ENCODE measurements at places on chromosomes 2 and 18. TPM values are rescaled to one million over a fixed set of nuclear protein-coding genes. Genes with fewer than 3 reads are reported as not detected.

- no peak for DNase-seq
These were observed 2.4 kb upstream of the RBM45 start for GRCh38 chr2:178109813-178110212.

Gene PPP1R7
- 94.9 TPM for polyA plus RNA-seq

GRCh38 chr2:24899361-24899910 lies 20.6 kb downstream of the ADCY3 start:
- DNase-seq: no peak

DNA sequence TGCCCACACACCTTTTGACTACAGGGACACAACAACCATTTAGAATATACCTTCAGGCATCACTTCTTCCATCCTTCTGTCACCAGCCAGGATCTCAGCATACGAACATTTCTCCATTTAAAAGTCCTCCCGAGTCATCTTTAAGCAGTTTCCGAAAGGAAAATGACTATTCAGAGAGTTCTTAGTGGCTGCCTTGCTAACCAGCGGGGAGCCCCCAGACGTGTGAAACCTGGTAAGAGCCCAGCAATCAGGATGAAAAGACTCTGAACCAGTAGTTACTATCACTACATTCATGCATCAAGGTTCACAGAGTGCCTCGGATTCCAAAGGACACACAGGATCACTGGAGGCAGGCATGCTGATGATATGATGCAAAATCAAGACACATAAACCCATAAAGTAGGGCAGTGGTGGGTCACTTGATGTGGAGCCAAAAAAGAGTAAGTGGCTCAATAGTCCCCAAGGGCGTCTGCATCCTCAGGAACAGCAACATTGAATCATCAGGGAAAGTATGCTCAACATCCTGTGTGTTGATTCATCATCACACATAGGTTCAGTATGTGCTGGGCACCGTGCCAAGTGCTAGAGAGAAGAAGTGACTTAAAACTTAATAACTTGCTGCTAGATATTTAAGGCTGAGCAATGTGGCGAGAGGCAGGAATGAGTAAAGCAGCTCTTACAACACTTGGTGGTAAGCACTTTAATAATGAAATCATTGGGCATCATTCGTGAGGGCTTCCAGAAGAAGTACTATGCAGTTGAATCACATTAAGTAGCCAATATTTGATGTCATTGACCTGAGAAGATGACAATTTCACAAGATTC lies 4.4 kb downstream of the CCL20 start:
- DNase-seq: peak; percentile 49

DNA sequence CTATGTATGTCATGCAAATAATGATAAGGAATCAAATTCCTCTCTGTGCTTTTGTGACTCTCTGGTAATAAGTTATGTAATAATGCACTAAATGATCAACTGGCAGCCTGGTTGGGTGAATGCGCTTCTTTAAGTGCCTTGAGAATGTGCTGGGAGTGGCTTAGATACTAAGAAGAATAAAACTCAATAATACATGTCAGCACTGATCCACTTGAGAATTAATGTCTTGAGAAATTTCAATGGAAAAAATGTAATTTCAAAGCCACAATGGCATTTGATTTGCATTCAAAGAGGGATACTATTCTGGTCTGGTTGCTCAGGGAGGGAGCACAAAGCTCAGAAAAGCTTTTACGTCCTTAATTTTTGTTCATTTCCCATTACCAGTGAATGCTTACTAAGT lies 137.7 kb upstream of the MMADHC start:
- DNase-seq: no peak

GRCh38 chr2:238376884-238377391 lies 49.8 kb upstream of the ASB1 start:
- DNase-seq: no peak

- DNase-seq: no peak
These were observed 17.3 kb upstream of the LBH start for GRCh38 chr2:30213907-30214463.

Gene KCNF1
- polyA plus RNA-seq: 0.67 TPM

Gene PFN4
- 2.1 TPM for polyA plus RNA-seq

DNA sequence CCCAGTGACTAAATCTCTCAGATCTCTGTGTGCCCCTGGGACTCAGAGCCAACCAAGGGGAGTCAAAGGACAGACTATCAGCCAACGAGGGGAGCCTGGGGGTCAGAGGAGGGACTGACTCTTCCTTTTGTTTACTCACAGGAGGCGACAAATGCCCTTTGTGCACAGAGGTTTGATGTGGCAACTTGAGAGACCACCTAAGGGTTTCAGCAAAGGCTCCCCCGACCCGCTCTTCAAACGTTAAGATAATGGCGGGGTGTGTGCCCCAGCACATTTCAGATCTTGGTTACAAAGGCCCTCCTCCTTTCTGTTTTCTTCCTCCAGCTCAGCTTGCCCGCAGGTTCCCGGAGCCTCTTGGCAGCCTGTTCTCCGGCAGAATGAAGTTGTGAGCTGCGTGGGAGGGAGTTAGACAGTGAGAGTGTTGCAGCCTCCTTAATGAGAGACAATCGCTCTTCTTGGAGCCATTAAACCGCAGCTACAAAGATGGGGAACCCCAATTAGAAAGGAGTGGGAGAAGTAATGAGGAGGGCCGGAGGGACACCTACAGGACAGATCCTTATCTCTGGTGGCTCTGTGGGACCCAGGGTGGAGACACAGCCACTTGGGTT lies 76.2 kb downstream of the KIAA2012 start:
- DNase-seq: peak; percentile 80

Gene ALK
- polyA plus RNA-seq: not detected

Gene IL1R1
- polyA plus RNA-seq: 24.6 TPM

Gene GRB14
- 71.3 TPM for polyA plus RNA-seq

DNA sequence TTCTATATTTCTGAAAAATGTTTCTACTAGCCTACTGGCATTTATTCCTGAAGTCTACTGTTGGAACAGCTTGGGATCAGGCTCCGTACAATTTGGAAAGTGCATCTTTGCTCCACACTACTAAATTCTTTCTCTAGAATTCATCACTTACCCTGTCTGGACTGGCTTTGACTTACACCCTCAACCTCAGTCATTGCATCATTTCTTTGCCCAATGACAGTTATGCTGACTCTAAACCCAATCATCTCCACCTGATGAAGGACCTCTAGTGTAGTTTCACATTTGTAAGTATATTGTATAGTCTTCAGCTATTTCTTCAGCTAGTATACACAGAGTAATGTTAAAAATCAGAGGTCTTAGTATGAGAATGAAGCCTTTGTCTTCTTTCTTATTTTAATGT lies 359.6 kb upstream of the MC4R start:
- DNase-seq: no peak

DNA sequence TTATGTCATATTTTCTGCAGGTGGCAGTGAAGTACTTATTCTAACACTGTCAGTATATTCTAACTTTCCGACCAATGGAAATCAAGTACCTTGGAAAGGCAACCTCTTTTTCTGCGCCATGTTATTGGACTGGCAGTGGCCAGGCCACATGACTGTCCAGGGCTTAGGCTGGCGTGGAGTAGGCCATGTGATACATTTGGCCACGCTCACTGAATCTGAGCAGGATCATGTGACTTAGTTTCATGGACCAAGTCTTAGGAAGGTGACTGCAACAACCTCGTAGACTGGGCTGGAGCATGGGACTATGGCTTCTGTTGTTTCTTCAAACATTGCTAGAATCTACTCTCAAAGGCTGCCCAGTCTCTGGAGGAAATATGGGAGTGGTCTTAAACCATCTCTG lies 60.4 kb upstream of the HAAO start:
- DNase-seq: no peak

GRCh38 chr2:222714361-222715241 lies 43.1 kb downstream of the MOGAT1 start:
- no peak for DNase-seq

Gene ZSCAN30
- polyA plus RNA-seq: 10.0 TPM

Gene TACR1
- 0.49 TPM for polyA plus RNA-seq

- DNase-seq: no peak
These were observed 64.0 kb downstream of the ADD2 start for GRCh38 chr2:70703900-70704549.

Gene COL5A2
- polyA plus RNA-seq: 3.6 TPM

- DNase-seq: no peak
These were observed 11.1 kb downstream of the COLEC12 start for GRCh38 chr18:489244-490023.

GRCh38 chr2:95034221-95034620 lies 8.7 kb downstream of the MAL start:
- DNase-seq: no peak

DNA sequence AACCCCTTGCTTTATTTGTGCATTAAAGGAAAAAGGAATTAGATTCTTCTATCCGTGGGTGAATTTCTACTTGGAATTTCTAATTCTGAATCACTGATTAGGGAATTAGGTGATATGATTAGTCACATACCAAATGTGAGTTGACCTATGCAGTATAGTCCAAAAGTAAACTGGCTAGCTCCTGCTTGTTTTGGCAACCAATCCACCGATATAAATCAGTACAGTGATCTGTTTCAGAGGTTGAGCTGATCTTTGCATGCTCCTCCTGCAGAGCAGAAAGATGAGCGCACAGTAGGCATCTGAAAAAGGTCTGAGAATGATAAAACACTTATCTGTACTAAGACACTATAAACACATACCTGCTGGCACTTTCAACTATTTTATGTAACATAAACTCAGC lies 86.6 kb downstream of the LRP1B start:
- DNase-seq: no peak

Gene FN1
- polyA plus RNA-seq: 92.1 TPM

- peak; percentile 93 for DNase-seq
These were observed 86.3 kb downstream of the ZFP36L2 start for GRCh38 chr2:43139996-43140621.

Measured in kidney (tissue), 22 donors.